Stimulated activated CD8-positive, alpha-beta memory T cell treated with anti-CD3 and anti-CD28 coated beads, Interleukin-4, amount 100 ng/mL, for 4 hours (primary cell): ENCODE measurements at places on chromosomes 6 and 20.

GRCh38 chr6:56862415-56863175 lies 92.3 kb upstream of the BEND6 start:
- DNase-seq, result no peak

- DNase-seq, result no peak
Observed at GRCh38 chr20:46872328-46873211, 22.1 kb upstream of the EYA2 start.

DNA sequence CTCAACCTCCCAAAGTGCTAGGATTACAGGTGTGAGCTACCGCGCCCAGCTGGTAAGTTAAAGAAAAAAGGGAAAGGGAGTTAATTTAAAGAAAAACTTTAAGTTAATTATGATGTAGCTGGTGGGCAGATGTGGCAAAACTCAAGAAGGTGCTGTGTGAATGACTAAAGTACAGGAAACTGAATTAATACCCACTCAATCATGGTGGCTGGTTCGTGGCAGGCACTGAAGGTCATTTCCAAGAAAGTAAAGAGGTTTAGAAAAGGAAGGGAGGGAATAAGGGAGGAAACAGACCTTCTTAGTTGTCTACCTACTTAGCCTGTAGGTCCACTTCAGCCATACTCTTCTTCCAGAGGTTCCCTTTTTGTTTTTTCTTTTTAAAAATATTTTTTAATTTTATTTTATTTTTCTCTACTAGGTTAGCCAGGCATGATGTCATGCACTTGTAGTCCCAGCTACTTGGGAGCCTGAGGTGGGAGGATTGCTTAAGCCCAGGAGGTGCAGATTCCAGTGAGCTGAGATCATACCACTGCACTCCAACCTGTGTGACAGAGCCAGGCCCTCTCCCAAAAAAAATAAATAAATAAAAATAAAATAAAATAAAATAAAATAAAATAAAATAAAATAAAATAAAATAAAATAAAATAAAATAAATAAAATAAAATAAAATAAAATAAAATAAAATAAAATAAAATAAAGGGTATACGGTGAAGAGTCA lies 11.9 kb upstream of the TGM3 start:
- no peak for DNase-seq

GRCh38 chr6:118017301-118017848 lies 110.3 kb downstream of the SLC35F1 start:
- no peak for DNase-seq

- no peak for DNase-seq
Observed at GRCh38 chr20:11124849-11125505, 451.2 kb upstream of the JAG1 start.

DNA sequence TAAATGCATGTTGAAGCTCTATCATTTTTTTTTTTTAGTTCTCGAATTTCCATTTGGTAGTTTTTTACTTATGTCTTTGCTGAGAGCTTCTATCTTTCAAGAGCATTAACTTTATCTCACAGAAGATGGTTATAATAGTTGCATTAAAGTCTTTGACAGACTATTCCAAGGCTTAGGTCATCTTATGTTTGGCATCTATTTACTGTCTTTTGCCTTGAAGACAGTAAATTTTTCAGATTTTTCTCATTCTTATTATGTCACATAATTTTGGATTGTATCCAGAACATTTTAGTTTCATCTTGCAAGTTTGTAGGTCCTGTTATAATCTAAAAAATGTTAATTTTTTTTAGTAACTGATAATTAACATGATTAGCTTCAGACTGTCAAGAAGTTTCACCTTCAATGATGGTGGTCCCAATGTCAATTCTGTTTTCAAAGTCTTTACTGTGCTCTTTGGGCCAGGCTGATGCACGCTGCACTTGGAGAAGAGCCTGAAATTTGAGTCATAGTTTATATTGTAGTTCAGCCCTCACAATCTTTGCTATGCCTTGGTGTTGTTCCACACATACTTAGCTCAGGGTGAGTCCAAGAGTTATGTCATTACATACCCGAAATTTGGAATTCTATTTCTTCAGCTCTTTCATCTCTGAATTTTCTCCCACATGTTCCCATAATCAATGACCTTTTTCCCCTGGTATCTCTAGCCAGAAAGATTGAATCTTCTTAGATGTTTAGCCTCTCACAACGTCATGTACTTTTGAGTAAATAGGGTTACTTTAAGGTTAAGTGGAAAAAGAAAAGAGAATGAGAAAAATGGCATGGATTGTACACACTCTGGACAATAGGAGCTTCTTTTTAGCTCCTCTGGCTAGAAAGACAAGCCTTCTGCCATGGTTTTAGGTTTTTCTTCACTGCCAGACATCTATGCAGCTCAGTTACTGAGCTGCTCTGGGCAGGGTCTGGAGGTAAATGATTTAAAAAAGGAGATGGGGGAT lies 110.3 kb upstream of the BTBD3 start:
- no peak for DNase-seq

- no peak for DNase-seq
Observed at GRCh38 chr20:61125546-61126180, 126.4 kb upstream of the CDH4 start.

DNA sequence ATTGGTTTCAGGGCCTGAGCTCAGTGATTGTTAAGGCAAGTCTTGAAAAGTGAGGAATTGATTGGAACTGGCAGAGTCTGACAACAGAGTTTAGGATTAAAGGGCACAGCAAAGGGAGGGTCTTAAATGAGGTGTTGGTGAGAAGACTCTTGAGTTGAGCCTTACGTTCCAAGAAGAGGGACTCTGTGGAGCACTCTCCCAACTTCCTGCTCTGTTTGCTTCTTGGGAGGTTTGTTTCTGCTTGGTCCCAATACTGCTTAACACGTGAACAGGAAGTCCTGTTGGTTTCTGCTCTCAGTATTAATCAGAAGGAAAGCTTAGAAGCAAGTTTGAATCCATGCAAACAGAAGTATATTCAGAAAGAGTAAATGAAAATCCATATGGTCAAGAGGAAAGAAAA lies 15.6 kb upstream of the SYNDIG1 start:
- DNase-seq, result no peak

- DNase-seq, result no peak
Observed at GRCh38 chr6:79570129-79571029, 33.1 kb upstream of the LCA5 start.

- no peak for DNase-seq
Observed at GRCh38 chr6:149112976-149113375, 204.5 kb upstream of the TAB2 start.

DNA sequence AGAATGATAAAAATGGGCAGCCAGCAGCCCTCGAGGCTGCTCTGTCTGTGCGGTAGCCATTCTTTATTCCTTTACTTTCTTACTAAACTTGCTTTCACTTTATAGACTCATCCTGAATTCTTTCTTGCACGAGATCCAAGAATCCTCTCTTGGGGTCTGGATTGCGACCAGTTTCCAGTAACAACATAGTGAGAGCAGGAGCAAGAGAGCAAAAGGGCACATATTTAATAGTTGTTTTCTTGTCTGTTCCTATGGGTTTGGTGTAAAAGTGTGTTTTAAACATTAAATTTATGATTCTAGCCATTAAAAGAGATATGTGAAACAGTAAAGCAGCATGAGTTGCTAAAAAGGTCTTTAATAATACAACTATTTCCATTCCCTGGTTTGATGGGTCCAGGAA lies 78.8 kb upstream of the OPRM1 start:
- DNase-seq, result no peak

- DNase-seq, result no peak
Observed at GRCh38 chr6:4935975-4936680, 67.7 kb downstream of the RPP40 start.

DNA sequence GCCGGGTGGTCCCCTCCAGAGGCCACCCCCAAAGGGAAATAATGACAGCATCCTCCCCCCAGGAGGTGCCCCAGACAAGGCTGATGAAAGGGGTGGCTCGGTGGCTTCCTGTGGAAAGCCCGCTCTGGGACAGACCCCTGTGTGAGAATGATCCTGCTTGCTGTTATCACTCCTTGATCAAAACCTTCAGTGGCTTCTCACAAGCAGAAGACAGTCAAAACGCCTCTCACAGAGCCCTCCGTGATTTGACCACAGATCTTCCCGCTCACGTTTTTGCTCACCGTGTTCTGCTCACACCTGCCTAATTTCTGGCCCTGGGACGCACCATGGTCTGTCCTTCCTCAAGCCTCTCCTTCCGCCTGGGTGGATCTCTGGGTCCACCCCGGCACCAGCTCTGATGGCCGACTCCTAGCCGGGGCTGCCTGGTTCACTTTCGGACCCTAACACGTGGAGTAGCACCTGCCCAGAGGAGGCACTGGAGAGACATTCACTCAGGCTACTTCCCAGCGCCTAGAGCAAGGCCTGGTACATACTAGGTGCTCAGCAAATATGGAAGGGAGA lies 210.4 kb downstream of the ANKRD60 start:
- no peak for DNase-seq

DNA sequence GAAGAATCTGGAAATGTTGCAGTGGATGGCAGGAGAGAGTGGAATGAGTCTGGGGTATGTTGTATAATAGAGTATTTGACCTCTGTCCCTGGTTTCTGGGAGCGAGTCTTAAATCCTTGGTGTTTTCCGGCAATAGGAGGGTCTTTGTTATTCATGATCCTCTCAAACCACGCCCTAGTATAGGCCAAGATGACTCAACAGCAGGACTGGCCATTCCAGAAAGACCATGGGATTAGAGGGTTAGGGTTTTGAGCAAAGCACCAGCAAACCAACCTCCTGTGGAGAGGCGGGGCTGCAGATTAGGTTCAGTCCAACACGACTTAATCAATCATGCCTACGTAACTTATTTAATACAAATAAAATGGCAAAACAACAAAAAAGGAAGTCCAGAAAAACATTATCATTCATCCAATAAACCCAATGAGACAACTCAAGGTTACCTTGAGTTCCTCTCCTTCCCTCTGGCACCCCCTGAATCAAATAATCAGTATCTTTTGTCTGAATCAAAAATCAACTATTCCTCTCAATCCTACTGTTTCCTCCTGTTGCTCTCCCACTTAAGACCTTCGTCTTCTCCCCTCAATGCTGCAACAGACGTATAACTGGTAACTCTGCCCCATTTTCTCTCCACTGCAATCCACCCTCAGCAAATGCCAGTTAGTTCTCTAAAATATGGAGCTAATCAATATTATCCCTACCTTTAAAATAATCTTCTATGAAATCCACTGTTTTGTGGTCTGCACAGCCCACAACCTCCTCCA lies 15.5 kb downstream of the HUS1B start:
- DNase-seq, result no peak

- no peak for DNase-seq
Observed at GRCh38 chr20:51535075-51535386, 7.5 kb downstream of the NFATC2 start.

GRCh38 chr20:31701591-31701990 lies 21.1 kb downstream of the BCL2L1 start:
- no peak for DNase-seq

DNA sequence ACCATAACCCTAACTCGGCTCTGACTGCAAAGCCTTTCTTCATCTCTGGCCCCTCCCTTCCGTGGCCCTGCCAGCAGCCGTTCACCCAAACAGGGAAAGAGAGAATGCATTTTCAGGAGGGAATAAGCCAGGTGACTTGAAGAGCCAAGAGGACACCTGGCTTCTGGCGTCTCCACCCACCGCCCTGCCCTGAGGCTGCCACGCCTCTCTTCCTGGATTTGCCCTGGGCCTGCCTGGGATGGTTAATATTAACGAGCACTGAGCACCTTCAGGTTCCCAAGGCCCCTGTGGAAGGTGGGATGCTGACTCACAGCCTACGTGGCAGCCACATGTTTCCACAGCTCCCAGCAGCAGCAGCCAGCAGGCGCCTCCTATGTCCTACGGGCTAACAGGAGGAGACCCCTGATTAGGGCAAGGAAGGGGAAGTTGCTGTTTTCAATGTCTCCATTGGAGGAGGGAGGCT lies 138.0 kb upstream of the RREB1 start:
- DNase-seq, result no peak

GRCh38 chr6:150276937-150277742 lies 91.7 kb upstream of the IYD start:
- DNase-seq, result no peak

- DNase-seq, result no peak
Observed at GRCh38 chr6:70636596-70636995, 31.1 kb upstream of the SMAP1 start.

- no peak for DNase-seq
Observed at GRCh38 chr6:13253272-13253671, 75.1 kb downstream of the TBC1D7 start.

- DNase-seq, result no peak
Observed at GRCh38 chr6:134132494-134133141, 80.2 kb upstream of the SLC2A12 start.

DNA sequence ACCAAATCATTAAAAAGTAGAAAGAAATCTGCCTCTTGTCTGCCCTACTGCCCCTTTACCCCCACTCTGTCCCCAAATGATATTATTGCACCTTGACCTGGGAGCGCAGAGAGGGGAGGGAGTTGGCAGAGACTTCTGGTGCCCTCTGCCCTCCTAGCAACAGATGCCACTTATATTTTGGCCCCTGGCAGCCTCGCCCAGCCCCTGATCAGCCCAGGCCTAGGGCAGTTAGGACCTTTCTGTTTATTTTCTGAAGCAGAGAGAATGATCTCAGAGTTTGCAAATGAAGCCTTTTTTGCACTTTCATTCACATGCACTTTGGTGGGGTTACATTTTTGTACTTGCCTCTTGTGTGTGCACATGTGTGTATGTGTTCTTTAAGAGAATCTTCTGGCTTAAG lies 8.4 kb upstream of the SGK2 start:
- no peak for DNase-seq

GRCh38 chr6:100490065-100490464 lies 25.3 kb upstream of the SIM1 start:
- no peak for DNase-seq

- DNase-seq, result no peak
Observed at GRCh38 chr6:87968435-87969278, 79.0 kb upstream of the SPACA1 start.

GRCh38 chr6:109453156-109453555 lies 2.4 kb downstream of the MICAL1 start:
- no peak for DNase-seq

GRCh38 chr20:10547276-10548114 lies 112.4 kb downstream of the SLX4IP start:
- DNase-seq, result no peak

GRCh38 chr6:3848925-3849605 lies at the start of gene FAM50B:
Gene FAM50B, plus strand, starts transcription at chr6:3849373. Its CDS starts 439 bp downstream, at chr6:3849812.
- DNase-seq, result peak; percentile 77

DNA sequence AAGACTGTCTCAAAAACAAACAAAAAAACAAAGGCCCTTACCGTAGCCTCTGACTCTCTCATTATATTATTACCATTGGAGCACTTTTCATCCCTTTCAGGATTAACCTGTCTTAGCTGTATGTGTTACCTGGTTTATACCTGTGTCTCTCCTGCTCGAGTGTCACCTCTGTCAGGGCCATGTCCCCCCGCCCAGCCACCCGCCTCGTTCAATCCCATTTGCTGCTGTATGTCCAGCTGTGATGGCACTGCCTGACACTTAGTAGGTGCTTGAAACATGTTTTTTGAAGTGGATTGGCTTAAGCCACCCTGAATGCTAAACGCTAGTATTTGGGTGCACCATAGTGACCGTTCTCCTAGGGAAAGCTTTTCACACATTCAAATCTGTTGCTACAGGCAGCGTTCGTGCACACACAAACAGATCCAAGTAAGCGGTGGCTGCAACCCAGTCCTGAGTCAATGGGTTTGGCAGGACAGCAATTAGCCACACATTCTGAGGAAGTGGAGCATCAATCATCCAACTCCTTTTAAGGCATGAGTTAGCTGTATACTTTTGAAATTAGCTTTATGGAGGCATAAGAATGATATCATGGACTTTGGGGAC lies 98.9 kb upstream of the ZNF217 start:
- no peak for DNase-seq
